HCEC 1CT (cell line): ENCODE measurements at places on chromosomes 13 and 19.

- DNase-seq: no peak
Observed at GRCh38 chr13:85303630-85304029, 495.6 kb downstream of the SLITRK6 start.

- no peak for DNase-seq
Observed at GRCh38 chr13:37365496-37365895, 233.1 kb downstream of the POSTN start.

DNA sequence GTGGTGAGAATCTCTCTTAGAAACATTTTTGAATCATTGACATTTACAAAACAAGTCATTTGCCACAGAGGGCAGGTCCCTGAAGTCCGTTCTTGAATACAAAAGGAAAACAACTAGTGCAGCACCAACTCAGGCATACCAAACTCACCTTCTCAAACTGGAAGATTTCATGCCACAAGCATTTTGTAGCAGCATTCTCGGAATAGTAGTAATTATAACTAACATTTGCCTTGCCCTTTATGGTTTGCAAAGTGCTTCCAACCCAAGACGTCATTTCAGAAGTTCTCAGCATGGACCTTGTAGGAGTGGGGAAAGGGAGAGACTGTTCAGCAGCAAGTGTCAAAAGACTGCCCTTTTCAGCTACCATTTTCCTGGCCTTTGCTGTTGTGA lies 344.6 kb downstream of the RFC3 start:
- DNase-seq: no peak

- DNase-seq: no peak
Observed at GRCh38 chr19:35118268-35119020, 2.8 kb downstream of the FXYD3 start.

DNA sequence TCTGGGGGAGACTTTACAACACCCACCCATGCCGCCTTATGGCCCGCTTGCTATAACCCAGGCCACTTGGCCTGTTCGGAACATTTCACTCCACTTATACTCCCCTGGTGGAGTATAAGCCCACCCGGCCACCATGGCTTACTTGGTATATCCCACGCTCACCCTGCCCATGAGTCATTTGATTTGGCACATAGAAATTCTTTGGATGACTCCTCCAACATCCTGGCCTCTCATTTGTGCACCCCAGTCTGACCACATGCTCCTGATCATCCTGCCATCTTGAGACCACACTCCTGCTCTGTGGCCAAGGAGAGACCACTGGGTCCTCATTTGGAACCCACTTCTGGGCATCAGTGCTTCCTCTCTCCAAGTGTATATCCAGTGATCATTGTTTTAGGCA lies 5.2 kb downstream of the SPACA6 start:
- peak; percentile 47 for DNase-seq

DNA sequence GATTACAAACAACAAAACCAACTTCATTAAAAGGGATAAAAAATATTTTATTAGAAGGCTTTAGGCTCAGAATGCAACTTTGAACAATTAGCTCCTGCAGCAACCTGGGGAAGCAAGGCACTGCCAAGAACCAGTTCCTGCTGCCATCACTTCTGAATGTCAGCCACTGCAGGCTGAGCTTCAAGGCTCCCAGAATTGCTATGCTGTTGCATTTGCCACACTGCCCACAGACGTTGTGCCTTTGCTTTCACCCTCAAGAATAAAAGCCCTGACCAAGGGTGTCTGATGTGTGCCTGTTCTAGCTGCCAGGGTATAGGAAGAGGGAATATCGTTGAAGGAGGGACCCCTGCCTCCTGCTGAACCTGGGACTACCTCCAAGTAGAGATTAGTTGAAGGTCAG lies 238.4 kb downstream of the ITGBL1 start:
- no peak for DNase-seq
